ENCODE measurements at places on chromosomes 2 and 18.

DNA sequence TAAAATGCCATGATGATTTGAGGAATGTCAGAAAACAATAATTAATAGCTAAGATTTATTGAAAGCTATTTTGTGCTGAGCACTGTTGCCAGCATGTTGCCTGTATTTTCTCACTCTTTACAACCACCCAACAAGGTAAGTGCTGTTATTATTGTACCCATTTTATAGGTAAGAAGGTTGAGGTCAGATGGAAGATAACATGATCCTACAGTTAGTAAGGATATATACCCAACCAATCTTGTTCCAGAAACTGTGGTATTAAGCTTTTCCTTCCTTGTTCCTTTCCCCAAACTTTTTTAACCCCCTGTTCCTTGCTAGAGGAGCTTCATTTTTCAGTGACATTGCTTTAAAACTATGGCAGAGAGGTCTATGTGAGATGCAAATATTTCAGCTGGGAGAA lies 738.0 kb upstream of the ZEB2 start:
- no peak for DNase-seq

DNA sequence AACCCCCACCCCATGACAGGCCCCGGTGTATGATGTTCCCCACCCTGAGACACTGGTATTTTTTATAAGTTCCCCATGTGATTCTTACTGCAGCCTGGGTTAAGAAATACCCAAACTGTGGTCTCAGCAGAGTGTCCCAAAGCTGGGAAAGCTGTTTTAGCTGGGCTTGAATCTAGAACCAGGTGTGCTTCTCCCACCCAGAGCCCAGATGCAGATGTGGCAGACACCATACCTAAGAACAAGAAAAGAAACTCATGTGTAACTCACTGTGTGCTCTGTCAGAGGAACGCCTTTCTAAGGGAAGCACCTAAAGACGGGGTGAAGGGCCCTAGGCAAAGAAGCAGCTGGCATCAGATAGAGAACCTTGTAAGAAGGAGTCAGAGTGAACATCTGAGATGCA lies 23.9 kb downstream of the DOK1 start:
- DNase-seq: no peak

DNA sequence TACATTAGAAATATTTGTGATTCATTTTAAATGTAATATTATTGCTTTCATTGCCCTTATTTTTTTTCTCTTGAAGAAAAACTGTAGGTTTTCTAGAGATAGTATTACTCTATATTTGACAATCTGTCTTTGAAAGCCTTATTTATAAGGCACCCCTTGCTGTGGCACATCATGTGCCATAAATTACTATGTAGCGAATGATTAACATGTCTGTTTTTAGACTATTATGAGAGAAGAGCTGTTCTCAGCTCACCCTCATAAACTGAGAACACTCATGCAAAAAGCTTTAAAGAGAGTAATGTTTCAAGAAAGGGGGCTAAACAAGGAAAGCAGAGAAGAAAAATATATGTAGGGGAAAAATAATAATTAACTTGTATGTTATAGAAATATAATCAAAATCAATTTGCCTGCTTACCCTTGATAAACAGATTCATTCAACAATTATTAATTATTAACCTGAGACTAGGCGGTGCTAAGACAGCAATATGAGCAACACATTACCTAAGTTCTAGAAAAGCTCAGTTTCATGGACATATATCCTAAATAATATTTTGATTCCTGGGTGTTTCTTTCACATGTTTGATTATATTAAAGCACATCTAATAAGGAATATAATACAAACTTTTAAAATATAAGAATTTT lies 69.0 kb downstream of the RAB3GAP1 start:
- no peak for DNase-seq

DNA sequence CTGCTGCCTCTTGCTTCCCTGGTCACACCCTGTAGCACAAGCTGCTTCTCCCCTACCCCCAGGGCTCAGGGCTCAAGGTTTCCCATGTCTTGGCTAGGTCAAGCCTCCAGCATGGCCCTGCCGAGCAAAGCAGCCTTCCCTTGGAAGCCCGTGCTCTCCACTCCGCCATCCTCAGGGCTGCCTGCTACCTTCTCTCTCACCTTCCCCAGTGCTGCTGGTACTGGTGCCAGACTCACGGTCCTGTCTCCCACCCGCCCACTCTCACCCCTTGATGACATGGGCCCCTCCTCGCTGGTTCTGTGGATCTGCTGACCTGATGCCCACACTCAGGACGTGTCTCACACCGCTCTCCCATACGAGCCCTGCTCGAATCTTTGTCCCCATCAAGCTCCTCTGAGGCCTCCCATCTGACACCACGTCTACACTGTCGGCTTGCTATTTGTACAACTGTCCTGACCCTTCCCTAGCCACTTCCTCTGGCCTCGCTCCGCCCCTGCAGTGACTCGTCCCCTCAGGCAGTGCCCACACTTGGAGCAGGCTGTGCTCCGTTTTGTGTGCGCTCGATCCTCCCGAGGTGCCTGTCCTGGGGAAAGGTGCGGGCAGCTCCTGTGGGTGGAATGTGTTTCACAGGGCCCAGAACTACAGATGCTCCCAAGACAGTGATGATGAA lies 49.9 kb downstream of the ZAP70 start:
- no peak for DNase-seq

GRCh38 chr2:30714811-30715709 lies 92.2 kb downstream of the CAPN13 start:
- DNase-seq: no peak

DNA sequence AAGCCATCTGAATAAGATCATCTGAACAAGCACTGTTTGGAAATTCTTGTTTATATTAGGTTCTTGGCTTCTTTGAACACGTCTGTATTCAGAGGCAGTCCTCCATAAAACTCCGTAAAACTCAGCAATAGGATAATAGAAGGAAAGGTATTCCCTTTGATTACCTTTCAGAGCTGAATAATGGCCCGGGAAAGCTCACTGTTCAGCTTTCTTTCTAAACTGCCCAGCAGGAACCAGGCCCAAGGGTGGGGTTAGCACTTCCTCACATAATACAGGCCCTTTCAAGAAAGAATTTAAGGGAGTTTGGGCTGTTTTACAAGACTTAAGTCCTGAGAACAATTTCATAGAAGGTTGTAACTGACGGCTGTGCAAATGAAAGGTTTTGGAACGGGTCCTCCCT lies 72.2 kb upstream of the PHLPP1 start:
- no peak for DNase-seq

GRCh38 chr2:168256448-168256847 lies 9.1 kb upstream of the STK39 start:
- DNase-seq: no peak

DNA sequence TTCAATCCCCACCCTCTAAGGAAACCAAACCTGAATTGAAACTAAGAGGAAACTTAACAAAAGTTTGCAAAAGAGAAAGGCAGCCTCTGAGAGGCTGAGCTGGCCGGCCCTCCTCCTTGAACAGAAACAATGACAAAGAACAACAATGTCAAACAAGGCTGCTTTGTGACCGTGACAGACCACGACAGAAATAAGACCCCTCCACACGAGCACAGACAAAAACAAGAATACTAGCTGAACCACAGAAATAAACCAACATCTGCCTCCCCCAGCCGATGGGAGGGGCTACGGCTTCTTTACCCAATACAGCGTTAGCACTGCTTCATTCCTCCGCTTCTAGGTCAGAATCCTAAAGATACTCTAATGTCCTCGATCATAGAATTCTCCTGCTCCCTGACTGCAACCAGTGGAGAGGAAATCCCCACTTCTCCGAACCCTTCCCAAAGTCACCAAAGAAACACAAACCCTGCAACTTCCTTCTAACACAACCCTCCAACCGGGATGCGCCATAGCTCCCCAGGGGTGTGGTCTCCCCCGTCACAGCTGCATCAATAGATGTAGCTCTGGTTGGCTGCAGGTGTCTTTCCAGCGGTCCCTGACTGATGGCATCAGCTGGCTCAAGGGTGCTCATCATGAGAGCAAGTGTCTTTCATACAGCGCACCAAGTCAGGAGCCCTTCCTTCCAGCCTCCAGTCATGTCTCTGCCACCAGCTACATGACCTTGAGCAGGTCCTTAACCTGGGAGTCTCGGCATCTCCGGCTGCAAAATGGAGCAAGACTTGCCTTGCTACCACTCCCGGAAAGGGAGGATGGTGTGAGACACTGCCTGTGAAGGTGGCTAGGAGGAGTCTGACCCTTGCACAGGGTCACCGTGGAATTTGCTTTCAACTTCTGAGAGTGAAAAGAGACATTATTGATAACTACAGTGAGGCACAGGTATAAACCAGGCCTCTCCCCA lies 198.6 kb downstream of the HAUS1 start:
- DNase-seq: no peak

GRCh38 chr2:174771631-174772471 lies 7.6 kb upstream of the CHRNA1 start:
- peak; percentile 58 for DNase-seq

- no peak for DNase-seq
Measured at GRCh38 chr18:79863161-79864005, 65.6 kb downstream of the KCNG2 start.

- DNase-seq: no peak
Measured at GRCh38 chr18:48228841-48229240, 180.3 kb downstream of the ZBTB7C start.

GRCh38 chr2:232951891-232952290 lies 61.2 kb downstream of the NGEF start:
- no peak for DNase-seq

DNA sequence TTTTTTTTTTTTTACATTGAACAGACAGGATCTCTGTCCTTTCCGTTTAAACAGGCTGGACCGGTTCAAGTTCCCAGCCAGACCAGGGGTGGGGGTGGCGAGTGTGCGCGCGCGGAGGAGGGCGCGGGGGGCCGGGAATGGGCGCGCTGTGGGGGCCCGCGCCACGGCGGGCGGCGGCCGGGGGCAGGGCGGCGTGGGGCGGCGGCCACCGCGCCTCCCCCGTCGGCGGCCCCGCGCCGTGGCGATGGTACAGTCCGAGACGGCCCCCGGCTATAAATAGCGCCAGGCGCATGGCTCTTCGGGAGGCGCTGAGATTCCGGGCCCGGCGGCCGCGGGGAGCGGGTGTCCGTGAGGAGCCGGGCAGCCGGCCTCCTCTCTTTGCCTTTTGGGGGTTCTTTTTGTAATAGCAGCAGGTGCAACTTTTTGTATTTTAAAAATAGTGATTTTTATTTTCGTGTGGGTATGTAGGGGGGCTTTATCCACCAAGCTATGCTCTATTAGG lies 430 bp upstream of the CELF4 start:
- DNase-seq: no peak

- DNase-seq: peak; percentile 21
Measured at GRCh38 chr2:176105078-176105729, 1.9 kb upstream of the HOXD11 start.

DNA sequence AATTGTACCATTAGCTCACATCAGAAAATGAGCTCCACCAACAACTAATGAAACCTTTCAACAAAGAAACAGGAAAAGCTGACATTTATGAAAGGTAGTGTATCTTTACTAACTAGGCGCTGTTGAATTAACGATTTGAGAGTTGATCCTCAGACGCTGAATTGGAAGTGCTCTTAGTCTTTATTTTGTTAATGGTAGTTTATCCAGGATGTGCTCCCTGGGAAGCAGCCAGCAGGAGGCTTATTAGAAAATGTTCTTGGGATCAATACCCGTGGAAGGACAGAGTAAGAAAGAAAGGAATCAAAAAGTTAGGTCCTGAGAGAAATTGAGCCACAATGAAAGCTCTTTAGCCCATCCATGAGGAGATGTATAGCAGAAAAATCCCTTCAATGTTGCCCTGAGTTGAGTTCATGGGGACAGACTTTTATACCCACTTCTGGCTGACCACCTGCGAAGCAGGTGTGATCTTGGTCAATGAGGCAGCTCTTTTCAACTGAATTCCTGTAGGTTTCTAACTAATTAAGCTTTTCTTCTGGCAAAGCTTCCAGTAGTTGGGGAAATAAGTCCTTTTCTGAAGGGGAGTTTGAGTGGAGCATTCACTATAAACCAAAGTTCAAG lies 492.6 kb upstream of the REG3G start:
- DNase-seq: no peak

DNA sequence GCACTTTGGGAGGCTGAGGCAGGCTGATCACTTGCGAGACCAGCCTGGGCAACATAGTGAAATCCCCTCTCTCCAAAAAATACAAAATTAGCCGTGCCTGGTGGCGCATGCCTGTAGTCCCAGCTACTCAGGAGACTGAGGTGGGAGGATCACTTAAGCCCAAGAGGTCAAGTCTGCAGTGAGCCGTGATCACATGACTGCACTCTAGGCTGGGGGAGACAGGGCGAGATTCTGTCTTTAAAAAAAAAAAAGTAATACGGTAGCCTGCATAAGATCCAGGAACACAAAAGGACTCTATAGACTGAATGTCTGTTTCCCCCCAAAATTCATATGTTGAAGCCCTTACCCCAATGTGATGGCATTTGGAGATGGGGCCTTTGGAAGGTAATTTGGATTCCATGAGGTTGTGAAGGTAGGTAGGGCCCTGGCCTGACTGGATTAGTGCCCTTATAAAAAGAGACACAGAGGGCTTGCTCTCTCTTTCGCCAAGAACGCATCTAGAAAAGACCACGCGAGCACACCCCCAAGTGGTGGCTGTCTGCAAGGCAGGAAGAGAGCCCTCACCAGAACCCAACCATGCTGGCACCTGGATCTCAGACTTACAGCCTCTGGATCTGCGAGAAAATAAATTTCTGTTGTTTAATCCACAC lies 17.0 kb downstream of the MBOAT2 start:
- no peak for DNase-seq

- peak; percentile 16 for DNase-seq
Measured at GRCh38 chr18:60259052-60259681, 113.4 kb downstream of the MC4R start.

DNA sequence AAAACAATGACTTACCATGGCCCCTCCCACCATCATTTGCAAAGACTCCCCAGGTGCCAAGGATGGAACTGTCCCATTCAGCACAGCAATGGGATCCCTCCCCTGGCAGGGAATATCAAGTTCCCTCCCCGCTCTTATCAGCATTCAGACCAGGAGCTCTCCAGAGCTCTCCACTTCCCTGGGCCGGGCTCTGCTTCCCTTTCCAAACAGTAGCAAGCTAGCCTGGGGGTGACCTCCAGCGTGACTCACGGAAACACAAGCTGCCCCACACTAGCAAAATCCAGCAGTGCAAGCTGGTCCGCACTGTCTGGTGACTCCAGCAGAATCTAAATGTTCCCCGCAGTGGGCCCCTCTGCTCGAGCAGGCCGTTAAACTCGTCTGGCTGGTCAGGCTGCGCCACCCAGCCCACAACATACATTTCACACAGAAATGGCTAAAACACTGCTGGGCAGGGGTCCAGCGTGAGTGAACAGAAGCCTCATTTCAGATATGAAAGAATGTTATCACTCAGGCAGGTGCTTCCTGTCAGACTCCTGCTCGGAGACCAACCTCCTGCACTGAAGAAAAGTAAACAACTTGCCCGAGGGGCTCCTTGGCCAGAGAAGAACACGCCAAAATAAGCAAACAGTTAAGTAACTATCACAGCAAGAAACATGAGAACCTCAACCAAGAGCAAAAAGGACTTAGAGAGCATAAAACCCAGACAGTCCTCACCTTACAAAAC lies 33.9 kb downstream of the STAT1 start:
- no peak for DNase-seq

GRCh38 chr2:47437287-47437686 lies 34.3 kb downstream of the MSH2 start:
- DNase-seq: peak; percentile 25

GRCh38 chr2:2750867-2751714 lies 420.0 kb upstream of the MYT1L start:
- no peak for DNase-seq

Data from RCC 7860 (cell line).